Jurkat, Clone E6-1 (cell line): ENCODE measurements at places on chromosomes 3 and 15.

DNA sequence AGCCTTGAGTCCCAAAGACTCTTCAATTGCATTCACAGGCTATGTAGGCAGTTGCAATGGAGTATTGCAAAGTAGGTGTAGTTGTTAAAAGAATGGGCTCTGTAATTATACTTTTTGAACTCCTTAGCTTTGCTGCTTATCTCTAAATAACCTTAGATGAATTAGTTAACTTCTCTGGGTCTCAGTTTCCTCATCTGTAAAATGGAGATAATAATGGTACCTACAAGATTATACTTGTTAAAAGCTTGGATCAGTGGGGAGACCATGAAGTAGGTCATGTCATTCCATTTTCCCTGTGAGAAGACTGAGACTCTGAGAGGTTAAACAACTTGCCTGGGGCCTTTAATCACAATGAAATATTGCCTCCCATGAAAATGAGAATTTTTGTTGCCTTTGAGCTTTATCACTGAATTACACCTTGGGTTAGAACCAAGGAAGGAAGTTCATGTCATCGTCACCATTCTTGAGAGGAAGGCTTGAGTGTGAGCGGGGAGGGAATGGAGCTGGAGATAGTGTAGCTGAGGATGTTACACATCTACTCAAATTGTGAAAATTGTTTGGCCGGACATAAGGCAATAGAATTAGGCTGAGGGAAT is 38.1 kb downstream of the CTDSPL start:
- no peak for DNase-seq

DNA sequence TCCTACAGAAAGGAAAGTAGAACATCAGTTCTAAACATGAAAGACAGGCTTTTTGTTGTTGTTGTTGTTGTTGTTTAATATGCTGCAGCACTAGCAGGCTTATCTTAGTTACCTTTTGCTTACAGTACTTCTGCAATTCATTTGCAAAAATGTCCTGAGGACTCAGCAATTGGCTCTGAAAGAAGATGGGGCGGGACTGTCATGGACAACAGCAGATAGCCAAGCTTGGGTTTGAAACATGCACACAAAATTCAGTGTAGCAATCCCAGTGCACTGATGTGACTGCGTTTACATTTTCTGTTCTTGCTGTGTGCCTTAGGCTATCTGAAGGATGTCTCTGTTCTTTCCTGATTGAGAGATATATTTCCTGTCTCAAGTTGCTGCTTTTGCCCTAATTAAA is 9.2 kb downstream of the UNC13C start:
- no peak for DNase-seq

DNA sequence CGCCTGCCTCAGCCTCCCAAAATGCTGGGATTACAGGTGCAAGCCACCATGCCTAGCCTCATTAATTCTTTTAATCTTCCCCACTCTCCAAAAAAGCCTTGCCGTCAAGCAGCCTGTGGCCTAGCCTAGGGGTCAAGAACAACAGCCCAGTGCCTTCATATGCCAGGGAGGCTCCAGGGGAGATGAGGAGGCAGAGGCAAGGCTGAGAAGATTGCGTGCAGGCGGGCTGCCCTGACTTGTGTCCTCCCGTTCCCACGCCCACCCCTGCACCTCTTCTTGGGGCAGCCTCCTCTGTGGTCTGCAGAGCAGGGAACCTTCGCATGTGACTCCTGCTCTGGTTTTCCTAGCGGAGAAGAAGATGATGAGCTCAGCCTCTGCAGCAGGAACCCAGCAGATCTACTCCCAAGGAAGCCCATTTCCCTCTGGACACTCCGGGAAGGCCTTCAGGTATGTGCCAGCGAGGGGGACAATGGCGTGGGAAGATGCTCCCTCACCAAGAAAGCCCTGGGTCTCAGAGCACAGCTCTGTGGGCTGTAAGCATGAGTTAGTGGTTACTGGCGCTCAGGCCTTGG is 118.5 kb upstream of the ABHD17C start:
- DNase-seq = no peak

DNA sequence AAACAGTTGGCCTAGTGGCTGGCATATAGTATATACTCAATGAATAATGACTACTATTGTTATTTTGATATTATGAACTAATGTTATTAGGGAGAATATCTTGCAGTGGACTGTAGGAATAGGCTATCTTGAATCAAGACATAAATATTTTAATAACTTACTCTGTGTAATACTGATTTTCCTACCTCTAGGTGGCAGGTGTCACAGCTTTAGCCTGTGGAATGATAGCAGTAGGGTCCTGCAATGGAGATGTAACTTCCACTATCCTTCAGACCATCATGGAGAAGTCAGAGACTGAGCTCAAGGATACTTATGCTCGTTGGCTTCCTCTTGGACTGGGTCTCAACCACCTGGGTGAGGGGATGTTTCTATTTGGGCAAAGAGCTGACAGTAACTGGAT is 6.5 kb downstream of the PSMD2 start:
- DNase-seq = no peak

- no peak for DNase-seq
Observed at GRCh38 chr3:126412841-126413692, 18.4 kb downstream of the CFAP100 start.

DNA sequence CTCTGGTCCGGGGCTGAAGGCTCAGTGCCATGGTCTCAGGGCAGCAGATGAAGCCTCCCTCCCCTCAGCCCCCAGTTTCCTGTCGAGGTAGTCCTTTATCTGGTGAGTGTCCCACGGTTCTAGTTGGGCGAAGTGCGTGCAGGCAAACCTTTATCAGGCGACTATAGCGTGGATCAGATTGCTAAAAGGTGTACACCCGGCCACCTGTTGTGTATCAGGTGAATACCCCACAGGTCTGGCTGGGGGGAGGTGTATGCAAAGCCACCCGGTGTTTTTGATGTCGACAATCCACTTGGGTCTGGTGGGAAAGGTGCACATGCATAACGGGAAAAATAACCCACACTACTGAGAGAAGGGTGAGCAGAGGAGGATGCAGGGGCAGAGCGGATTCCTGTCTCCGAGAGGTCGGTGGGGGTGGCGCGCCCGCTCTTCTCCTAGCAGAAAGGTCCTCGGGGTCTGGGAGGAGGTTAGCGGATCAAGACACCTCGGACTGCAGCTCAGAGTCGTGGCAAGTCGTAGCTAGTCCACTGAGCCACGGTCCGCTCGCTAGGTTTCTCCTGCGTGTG is 507 bp downstream of the SLC12A6 start:
- DNase-seq = no peak

DNA sequence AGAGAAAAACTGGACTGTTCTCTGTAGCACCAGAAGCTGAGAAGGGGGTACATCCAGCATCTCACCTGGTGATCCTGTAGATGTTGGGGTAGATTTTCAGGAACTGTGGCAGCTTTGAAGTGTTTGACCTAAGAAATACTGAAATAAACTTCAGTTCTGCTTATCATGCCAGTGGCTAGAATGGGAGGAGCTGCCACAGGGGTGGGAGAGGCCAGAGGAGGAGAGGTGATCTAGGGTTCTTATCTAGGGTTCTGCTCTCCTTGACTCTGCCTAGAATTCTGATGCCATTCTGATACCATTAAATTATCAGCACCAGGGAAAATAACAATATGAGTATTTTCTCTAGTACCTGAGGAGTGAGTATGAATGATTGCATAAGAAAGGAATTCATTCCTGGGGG is 10.2 kb upstream of the CPOX start:
- no peak for DNase-seq

GRCh38 chr3:14793126-14793857 is 25.5 kb upstream of the FGD5 start:
- DNase-seq = no peak

DNA sequence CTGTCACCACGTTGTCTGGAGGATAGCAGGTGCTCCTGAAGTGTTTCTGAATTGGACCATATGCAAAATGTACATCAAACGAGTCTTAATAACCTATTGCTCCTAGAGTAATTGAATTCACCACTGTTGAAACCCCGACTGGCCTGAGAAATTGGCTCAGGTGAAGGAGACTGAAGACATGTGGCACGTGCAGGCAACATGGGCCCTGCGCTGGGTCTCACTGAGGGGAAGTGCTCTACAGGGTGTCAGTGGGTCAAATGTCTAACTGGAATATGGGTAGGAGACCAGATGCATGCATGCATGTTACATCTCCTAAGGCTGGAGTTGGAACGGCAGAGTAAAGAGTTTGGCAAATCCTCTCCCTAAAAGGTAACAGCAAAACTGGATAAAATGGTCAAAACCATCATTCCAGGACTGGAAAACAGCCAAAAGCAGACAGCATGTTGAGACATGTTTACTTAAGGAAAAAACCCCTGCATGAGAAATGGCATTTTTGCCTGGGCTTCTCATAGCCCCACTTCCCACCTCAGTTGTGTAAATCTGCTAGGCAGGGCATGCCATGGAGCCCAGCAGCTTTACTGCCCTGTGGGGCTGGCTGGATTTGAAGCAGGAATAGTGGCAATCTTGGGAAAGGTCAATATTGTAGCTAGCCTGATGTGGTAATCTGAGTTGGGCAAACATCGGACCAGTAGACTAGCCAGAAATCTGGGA is 131.3 kb downstream of the TJP1 start:
- no peak for DNase-seq
